EL (cell line): ENCODE measurements at places on chromosomes 1 and 21.

GRCh38 chr1:2786329-2787162, 14.9 kb downstream of the TTC34 start:
- no peak for DNase-seq

GRCh38 chr1:165119086-165119485, 237.4 kb downstream of the LMX1A start:
- DNase-seq: no peak

DNA sequence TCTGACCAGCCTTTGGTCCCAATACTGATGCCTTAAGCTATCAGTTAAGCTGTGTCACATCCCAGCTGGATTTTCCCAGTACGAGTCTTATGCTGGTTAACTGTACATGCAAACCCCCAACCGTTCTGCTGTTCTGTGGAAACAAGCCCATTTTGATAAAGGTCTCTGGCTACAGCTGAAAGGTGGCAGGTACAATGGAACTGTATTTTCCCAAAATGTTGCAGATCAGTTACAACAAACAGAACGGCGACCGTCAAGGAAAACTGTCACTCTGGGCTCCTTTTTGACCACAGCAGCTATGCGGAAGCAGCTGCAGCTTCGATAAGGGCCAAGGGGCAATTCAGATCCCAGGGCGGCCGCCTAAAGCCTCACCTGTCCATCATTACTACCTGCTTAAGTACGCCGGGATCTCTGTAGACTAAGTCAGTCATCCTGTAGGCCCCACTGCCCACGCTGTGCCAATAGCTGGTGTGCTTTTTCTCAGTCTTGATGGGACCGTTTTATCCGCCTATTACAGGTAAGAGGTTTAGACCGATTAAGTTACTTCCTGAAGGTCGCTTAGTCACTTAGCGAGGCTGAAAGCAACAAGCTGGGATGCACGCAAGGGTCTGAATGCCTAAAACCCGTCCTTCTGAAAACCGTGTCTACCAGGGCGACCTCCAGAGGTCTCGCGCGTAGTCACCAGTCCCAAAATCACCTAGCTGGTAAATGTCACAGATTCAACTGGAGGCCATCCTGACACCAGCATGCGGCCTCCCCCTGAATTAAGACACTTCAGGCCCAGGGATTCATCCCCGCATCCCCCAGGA, 11.1 kb upstream of the RAB42 start:
- DNase-seq: peak; percentile 34

DNA sequence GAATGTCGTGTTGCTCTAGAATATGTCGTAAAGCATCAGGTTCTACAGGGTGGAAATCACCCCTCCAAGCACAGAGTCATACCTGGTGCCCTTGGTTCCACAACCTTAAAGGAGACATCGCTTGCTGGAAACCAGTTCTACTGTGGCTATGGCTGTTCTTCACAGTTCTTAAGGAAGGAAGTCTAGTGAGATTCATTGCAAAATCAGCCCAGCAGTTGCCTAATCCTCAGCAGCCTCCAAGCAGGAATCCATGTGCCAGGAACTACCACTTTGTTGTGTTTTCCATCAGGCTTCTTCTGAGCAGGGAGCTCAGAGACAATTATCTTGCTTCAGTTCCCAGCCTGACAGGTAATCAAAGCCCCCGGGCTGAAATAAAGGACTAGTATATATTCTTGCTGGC, 45.0 kb upstream of the SLC35F3 start:
- no peak for DNase-seq

DNA sequence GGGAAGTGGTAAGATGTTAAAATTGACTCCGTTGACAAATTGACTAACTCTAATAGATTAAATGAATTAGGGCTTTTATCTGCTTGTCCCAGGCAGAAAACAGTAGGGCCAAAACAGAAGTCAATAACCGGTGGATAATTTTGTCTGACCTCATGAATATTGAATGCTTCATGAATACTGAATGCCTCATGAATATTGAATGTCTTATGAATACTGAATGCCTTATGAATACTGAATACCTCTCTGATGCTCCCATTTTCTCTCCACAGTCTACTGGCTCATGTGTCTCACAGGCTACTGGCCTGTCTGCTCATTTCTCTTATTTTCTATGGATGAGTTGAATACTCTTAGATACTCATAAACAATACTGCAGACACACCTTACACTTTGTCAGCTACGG, 56.0 kb downstream of the POFUT2 start:
- no peak for DNase-seq
